ENCODE measurements at places on chromosomes 2 and 18. TPM values are rescaled to one million over a fixed set of nuclear protein-coding genes. Genes with fewer than 3 reads are reported as not detected.

GRCh38 chr2:224976629-224977525 lies 65.4 kb downstream of the DOCK10 start:
- DNase-seq = no peak

GRCh38 chr2:102061962-102062795 lies 70.4 kb downstream of the IL1R2 start:
- DNase-seq = no peak

DNA sequence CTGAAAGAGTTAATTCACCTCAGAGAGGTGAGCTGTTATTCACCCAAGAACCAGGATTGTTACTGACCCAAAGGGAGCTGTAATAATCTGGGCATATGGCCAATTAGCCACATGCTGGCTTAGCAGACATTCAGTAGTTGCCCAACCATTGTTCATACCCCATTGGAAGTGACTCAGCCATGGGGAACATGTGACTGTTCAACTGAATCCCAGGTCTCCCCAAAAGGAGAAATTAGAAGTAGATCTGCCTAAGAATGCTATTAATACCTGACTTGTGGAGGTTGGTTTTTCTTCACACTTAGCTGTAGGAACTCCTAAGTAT lies 272.6 kb upstream of the UBE2E3 start:
- DNase-seq = no peak

GRCh38 chr2:6814869-6815268 lies 50.8 kb downstream of the CMPK2 start:
- DNase-seq = no peak

GRCh38 chr2:236745420-236746210 lies 176.0 kb downstream of the ACKR3 start:
- DNase-seq = no peak

GRCh38 chr2:140481136-140481535 lies 1649.7 kb downstream of the LRP1B start:
- DNase-seq = no peak

GRCh38 chr2:221431477-221431876 lies 140.6 kb downstream of the EPHA4 start:
- DNase-seq = no peak

- DNase-seq = no peak
Measured at GRCh38 chr2:189536830-189537229, 43.8 kb downstream of the SLC40A1 start.

- no peak for DNase-seq
Measured at GRCh38 chr2:74498500-74499266, 720 bp downstream of the LBX2 start.

GRCh38 chr2:146997488-146997887 lies 847.3 kb upstream of the ACVR2A start:
- DNase-seq = no peak

DNA sequence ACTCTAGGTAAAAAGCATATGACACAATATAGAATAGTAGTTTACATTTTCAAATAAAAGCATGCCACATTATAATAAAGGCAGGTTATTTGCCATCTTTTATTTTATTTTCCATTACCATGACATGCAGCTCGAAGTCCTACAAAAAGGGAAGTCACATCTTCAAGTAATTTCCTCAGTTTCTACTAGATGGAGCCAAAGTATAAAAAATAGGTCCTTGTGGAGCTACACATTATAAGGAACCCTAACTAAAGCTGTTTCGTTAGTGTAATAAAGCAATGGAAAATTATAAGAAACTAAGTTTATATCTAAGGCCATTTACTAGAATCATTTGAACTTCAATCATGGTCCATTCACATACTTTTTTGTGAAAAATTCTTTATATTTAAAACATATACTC lies 674.5 kb downstream of the KCNJ3 start:
- no peak for DNase-seq

- no peak for DNase-seq
Measured at GRCh38 chr2:102082571-102083392, 59.8 kb upstream of the IL1R1 start.

DNA sequence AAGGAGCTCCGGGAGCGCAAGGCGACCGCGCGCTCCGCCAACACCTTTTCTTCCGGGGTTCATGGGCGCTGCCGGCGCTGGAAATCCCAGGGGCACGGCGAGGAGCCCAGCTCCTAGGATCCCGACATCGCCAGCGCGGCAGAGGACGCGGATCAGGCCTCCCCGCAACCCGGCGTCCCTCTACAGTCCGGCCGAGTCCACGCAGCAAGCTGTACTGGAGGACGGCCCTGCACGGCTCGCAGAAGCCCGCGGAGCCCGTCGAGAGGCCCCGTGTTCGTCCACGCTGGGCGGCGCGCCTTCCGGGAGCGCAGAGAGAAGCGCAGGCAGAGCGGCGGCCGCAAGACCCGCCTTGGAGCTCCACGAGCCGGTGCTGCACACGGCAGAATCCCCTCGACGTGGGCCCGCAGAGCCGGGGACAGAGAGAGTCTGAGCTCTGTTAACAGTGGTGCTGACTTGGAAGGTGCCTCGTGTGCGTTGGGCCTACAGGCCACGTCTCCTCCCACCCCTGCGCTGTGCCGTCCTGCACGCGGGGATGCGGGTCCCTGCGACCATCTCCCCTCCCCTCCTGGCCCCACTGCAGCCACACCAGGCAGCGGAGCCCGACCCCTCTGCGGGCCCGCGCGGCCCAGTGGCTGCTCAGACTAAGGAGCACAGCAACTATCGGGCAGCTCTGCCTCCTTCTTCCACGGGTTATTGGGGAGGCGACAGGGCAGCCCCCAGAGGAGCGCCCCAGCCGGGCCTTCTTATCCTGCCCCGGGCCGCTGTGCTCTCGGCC lies 28.1 kb upstream of the PTPN2 start:
- DNase-seq = no peak

DNA sequence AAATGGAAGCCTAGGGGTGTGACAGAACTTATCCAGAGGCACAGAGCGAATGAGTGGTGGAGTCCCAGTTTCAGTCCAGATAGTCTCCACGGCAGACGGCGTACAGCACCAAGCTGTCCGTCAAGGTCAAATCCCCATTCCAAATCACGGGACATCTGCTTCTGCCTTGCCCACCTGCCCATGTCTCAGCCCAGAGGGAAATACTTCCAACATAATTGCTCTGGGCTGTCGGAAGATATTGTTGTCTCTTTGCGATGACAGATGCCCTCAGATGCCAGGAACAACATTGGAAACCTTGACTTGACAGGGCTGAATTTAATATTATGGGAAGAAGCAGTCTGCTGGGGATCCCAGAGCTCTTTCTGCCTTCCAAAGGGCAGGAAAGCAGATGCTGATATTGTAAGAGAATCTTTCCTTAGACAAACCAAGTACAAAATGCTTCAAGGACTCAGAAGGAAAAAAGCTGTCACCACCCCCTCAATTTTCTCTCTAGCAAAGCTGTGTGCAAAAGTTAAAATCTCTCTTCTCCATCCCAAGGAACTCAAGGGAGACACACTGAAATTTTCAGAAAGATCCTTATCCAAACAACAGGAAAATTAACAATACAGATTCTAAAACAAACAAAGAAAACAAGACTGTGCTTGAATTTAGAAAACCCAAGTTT lies 364.0 kb downstream of the LRATD1 start:
- DNase-seq = no peak

GRCh38 chr2:192953116-192953515 lies 758.4 kb upstream of the TMEFF2 start:
- DNase-seq = no peak

- peak; percentile 9 for DNase-seq
Measured at GRCh38 chr18:75086494-75087034, 122.4 kb downstream of the PTGR3 start.

- DNase-seq = no peak
Measured at GRCh38 chr2:40420478-40420877, 31.4 kb downstream of the SLC8A1 start.

HOXD13 gene
- not detected for polyA plus RNA-seq

CD8A gene
- polyA plus RNA-seq = 1.8 TPM

GCG gene
- not detected for polyA plus RNA-seq

POTEC gene
- not detected for polyA plus RNA-seq

TSGA10 gene
- polyA plus RNA-seq = 4.0 TPM

DES gene
- 0.15 TPM for polyA plus RNA-seq
